ENCODE measurements at places on chromosomes 7 and 10. TPM values are rescaled to one million over a fixed set of nuclear protein-coding genes. Genes with fewer than 3 reads are reported as not detected.

The NAT16 gene
- 0.25 TPM for polyA plus RNA-seq

The HMX3 gene
- polyA plus RNA-seq, result 0.07 TPM

The PAPSS2 gene
- 33.5 TPM for polyA plus RNA-seq

The ASZ1 gene
- polyA plus RNA-seq, result 0.06 TPM

The FUOM gene
- 20.8 TPM for polyA plus RNA-seq

The CPA4 gene
- 0.59 TPM for polyA plus RNA-seq

The DRGX gene
- not detected for polyA plus RNA-seq

The ANKRD26 gene
- polyA plus RNA-seq, result 15.3 TPM

The CALU gene
- 164 TPM for polyA plus RNA-seq

The OPALIN gene
- not detected for polyA plus RNA-seq

Data from renal pelvis (tissue), 12 donors.